ENCODE measurements at places on chromosomes 11 and 22.

DNA sequence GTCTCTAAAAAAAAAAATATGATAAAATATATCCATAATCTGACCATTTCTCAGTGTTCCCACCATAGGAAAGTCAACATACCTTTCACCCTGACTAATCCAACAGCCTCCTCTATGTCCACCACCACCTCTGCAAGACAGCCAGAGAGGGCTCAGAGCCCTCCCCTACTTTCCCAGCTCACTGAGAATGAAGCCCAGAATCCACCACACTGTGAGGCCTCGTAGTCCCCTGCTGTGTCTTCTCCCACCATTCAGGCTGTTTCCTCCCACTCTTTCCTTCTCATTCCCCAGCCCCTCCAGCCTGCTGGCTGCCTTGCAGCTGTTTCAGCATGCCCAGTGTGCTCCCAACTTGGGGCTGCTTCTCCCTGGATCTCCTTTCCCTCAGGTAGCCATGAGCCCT, 27.0 kb downstream of the SGSM3 start:
- no peak for DNase-seq

DNA sequence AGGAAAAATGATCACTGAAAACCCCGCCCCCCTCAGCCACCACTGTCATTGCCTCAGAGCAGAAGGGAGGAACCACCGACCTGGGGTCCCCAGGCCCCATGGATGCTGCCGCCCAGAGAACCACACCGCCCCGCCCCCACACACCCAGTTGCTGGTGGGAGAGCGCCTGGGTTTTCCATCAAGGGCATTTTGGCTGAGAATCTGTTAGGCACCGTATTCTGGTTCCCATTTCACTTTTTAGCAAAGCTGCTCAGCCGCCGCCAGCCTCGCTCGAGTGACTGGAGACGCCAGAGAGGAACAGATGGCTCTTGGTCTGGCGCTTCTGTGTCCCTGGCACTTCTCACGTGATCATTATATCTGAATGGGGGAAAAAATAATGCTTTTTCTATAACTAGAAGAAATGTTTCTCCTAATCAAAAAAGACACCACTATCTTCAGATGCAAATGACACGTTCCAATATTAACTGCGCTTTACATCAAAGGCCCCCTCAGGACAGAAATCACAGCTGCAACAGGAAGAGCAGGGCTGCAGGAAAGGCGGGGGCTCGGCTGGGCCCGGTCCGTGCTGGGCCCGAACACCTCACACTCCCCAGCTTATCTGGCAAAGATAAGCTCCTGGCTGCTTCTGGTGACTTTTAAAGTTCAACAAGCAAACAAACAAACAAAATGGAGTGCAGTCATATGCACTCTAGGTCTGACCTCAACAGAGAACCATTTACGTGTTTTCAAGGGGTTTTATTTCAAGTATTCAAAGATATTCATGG, 149.8 kb downstream of the MPPED1 start:
- DNase-seq: no peak

- DNase-seq: peak; percentile 18
Measured at GRCh38 chr22:28942801-28943500, 59.6 kb downstream of the ZNRF3 start.

DNA sequence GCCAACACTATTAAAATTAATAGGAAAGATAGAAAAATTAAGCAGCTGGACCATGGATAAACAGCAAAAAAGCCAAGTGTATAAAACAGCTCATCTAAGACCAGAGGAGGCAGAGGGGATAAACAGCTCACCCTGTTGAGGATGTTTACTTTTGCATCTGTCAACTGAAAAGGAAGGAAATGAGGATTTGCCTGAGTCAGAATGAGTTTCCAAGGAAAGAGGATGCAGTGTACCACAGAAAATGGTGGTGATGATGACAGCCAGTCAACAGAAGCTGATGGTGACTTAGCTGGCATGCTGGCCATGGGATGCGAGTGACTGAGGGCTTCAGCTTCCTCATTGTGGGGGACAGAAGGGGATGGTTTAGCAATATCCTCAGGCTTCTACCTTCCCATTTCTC, 183.5 kb downstream of the KIRREL3 start:
- DNase-seq: no peak

GRCh38 chr22:44133901-44134571, 46.7 kb upstream of the PARVG start:
- DNase-seq: no peak

- DNase-seq: peak; percentile 14
Measured at GRCh38 chr11:67022341-67022933, 497 bp upstream of the SYT12 start.

- DNase-seq: no peak
Measured at GRCh38 chr11:67392183-67392715, 463 bp downstream of the RAD9A start.

DNA sequence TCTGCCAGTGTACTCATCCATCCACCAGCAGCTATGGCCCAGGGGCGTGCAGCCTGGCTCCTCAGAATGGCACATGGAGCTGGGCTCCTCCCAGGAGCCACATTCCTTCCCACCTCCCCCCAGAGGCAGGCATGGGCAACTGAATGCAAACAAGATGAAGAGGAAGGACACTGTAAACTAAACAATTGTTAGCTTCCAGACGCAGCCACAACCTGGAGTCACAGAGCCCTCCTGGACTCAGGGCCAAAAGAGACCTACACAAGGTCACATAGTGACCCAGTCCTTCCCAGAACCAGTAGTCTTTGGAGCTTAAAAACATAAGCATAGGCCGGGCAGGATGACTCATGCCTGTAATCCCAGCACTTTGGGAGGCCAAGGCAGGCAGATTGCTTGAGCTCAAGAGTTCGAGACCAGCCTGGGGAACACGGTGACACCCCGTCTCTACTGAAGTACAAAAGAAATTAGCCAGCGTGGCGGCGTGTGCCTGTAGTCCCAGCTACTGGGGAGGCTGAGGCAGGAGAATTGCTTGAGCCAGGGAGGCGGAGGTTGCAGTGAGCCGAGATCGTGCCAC, 30.7 kb upstream of the CLDN5 start:
- DNase-seq: no peak

GRCh38 chr11:75352588-75353206, 1.2 kb upstream of the ARRB1 start:
- no peak for DNase-seq

- DNase-seq: peak; percentile 56
Measured at GRCh38 chr11:47296045-47296444, 26.1 kb downstream of the MADD start.

DNA sequence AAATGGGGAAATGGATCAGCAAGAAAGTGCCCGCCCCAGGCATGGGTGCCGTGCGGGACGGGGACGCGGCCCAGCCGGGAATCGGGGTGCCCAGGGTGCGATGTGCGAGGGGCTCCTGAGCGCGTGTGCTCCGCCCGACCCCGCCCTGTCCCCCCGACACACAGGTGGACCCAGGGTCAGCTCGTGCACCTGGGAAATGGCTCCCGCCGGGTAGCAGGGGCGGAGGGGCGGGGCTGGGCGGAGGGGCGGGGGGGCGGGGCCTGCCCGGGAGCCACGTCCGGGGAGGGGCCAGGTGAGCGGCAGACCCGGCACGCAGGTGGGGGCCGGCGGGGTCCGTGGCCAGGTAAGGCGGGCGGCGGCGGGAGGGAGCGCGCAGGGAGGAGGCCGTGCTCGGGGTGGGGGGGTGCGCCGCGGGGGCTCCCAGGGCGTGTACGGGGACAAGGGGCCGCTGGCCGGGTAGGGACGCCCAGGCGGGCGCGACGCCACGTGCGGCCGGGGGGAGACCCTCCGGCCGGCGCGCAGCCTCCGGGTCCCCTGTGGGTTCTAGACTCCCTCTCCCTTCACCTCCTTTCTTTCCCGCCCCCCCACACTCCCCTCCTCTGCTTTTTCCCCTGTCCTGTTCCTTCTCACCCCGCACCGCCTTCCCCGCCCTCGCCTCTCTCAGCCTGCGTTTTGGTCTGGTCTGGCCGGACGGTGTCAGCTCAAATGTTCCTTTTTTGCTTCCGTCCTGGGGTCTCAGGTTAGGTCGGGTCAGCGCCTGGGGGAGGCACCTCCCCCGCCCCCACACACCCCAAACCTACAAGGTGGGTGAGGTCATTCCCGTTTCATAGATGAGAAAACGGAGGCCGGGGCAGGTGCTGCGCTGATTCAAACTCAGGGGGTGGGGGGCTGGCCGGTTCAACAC, at the start of gene ARHGAP8:
TSS of gene ARHGAP8 (plus strand) at position 291 of the 904 bp plus-strand sequence. CDS start 33,953 bp downstream, outside the sequence.
- DNase-seq: no peak

- DNase-seq: no peak
Measured at GRCh38 chr11:87892291-87892690, 283.0 kb downstream of the RAB38 start.

- no peak for DNase-seq
Measured at GRCh38 chr22:39306456-39307361, 12.7 kb downstream of the RPL3 start.

GRCh38 chr11:121149116-121149515, 48.1 kb downstream of the TECTA start:
- no peak for DNase-seq

GRCh38 chr11:127061947-127062346, 61.4 kb upstream of the KIRREL3 start:
- peak; percentile 18 for DNase-seq

DNA sequence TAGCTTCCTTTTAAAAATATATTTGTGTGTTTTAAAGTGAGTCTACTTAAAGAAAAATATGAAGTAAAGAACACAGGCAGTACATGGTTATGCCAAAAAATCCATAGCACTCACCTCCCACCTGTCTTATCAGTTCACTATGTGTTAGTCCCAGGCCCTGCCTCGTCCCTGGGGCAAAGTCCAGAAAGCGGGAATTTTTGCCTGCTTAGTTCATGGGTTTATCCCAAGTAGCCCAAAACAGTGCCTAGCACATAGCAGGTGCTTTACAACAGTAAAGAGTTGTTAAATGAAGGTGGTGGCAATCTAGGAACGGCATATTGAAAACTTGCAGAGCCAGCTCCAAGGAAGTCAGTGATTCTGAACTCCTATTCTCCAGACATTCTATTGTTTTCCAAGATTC, 154.0 kb downstream of the MN1 start:
- no peak for DNase-seq

- DNase-seq: no peak
Measured at GRCh38 chr11:32830413-32830738, 649 bp downstream of the PRRG4 start.

GRCh38 chr11:68661014-68661413, 23.3 kb upstream of the GAL start:
- no peak for DNase-seq

GRCh38 chr11:94742665-94743064, 25.5 kb upstream of the AMOTL1 start:
- no peak for DNase-seq

DNA sequence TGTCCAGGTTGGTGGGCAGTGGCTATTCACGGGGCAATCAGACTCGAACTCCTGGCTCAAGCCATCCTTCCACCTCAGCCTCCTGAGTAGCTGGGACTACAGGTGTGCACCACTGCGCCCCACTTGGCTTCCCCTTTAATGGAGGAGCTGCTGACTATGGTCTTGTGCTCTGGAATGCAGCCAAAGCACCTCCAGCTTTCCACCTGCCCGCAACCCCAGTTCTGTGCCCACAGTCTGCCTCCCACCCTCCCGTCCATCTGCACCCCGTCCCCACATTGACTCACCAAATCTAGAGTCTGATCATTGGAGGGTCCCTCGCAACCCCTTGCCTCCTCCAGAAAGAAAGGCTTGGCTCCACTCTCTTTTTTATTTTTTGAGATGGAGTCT, 41.0 kb downstream of the KCNJ4 start:
- DNase-seq: no peak

DNA sequence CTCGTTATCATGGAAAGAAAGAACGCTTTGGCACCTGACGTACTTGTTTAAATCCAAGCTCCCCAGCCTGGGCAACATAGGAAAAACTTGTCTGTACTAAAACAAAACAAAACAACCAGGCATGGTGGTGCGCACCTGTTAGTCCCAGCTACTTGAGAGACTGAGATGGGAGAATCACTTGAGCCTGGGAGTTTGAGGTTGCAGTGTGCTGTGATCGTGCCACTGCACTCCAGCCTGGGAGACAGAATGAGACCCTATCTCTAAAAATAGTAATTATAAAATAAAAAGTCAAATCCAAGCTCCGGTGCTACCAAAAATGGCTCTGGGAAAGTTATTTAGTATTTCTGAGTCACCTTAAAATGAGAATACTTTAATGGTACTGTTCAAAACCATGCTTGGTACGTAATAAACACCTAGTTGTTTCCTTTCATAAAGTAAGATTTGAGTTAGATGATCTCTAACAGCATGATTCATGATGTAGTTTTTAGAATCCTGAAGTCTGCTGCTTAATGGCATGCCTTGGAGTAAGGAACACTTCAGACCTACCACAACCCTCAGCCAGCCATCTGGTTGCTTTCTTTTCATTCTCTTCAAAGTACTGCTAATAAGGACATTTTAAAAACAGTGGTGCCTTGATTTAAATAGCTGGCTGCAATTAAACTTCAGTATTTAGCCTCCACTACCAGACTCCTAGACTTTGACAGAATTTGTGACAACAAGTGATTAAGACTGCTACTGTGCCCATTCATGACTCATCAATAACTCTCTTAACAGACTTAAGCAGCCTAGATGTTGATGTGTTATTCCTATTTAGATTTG, 8.4 kb downstream of the PPME1 start:
- no peak for DNase-seq

- no peak for DNase-seq
Measured at GRCh38 chr22:46393873-46394272, 58.4 kb downstream of the TRMU start.

DNA sequence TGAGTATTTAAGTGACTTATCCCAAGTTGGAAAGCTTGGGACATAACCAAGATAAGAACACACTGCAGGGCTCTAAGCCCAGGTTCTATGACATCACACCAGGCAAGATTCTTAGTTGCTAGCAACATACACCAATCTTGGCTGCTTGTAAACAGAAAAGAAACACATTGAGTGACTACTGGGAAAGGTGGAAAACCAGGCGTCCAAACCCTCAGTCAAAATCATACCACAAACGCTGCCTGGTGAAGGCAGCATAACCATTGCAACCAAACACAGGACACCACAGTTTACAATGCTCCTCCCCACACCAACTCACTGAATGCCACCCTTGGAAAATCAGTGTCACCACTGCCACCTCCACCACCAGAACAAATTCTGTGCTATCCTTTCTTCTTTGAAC, 379.9 kb downstream of the TTC28 start:
- no peak for DNase-seq

DNA sequence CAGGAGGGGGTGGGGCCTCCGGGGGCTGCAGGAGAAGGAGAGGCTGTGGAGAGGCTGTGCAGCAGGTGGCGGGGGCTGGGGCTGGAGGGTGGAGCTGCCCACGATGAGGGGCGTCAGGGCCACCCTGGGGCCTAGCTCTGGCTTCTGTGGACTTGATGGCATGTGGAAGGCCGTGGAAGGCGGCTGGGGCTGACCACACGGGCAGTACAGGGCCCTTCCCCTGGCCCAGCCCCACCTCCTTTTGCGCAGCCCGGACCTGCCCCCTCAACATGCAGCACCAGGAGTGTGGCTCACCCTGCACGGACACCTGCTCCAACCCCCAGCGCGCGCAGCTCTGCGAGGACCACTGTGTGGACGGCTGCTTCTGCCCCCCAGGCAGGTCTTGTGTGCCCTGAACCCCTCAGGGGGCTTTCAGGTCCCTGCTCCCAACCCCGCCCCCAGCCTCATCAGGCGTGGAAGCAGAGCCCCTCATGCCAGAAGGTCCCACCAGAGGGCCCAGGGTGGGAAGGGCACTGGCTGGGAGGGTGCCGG, 6.1 kb downstream of the MUC5B start:
- DNase-seq: no peak

GRCh38 chr11:67255864-67256263, 10.4 kb upstream of the GRK2 start:
- DNase-seq: no peak

- peak; percentile 59 for DNase-seq
Measured at GRCh38 chr22:24592851-24593558, at the start of gene LRRC75B. LRRC75B (minus strand) TSS chr22:24593073; CDS start chr22:24593039, 34 bp downstream.

All from NCI-H1092 treated with DMSO at 0.1 percent for 48 hours (cell line).